H7 (cell line): ENCODE measurements at places on chromosomes 3 and 15.
A peak's percentile ranks its signal among the peaks of the same experiment; 100 is the strongest.

GRCh38 chr3:112132554-112132953 lies 494 bp downstream of the GCSAM start:
- DNase-seq: no peak

GRCh38 chr3:72655723-72656122 lies 192.5 kb downstream of the SHQ1 start:
- DNase-seq: peak; percentile 77

DNA sequence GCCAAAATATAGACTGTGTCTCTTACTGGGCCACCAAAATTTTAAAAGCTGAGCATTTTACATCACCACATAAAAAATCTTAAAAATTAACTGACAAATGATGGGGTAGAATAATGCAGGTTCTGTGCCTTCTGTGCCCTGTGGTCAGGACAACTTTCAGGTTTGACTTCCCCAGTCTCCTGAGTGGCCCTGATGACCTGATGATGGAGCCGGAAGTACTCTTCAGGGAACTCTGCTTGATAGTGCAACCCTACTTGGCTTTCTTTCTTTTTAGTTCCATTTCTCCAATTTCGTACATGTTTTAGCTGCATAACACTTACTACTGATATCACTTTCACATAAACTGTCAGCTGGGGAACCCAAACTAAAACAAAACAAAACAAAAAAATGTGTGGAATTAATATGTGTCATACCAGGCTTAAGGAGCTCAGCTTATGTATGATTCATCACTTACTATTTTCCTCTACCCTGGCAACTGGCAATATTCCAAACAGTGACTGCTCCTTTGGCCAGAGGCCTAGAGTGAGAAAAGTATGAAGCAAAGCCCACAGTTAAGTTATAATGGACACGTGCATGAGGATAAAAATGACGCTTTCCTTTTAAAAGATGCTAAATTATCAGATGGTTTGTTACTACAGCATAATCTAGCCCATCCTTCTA lies 194.3 kb downstream of the BCHE start:
- DNase-seq: no peak

- DNase-seq: no peak
These were observed 2.1 kb downstream of the PODXL2 start for GRCh38 chr3:127630811-127631714.

- no peak for DNase-seq
These were observed 122.7 kb downstream of the B3GALNT1 start for GRCh38 chr3:160982491-160982890.

DNA sequence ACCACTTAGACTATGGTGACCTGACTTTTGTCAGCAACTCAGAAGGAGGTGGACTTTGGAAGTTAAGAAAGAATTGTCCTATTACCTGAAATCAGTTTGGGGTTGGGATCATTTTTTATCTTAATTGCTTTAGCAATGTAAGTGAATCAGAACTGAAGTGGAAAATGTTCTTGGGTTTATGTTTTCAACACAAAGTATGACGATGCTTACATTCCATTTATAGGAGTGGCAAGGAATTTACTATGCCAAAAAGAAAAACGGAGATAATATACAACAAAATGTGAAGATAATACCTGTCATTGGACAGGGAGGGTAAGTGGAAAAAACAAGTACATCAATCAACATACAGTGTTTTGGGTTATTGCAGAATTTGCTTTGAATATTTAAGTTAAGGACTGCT lies 116.1 kb downstream of the PDE8A start:
- DNase-seq: no peak

DNA sequence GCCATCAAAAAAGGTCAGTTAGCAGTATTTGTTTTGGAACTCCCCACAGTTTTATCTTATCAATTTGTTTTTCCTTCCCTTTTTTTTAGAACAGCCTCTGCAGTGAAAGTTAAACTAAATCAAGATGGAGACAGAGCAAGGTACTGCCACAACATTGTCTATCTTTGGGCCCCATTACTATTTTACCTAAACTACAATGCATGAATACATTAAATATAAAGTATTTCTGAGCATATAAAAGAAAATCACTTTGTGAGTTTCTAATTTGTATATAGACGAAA lies 139.5 kb downstream of the MEIS2 start:
- DNase-seq: no peak

DNA sequence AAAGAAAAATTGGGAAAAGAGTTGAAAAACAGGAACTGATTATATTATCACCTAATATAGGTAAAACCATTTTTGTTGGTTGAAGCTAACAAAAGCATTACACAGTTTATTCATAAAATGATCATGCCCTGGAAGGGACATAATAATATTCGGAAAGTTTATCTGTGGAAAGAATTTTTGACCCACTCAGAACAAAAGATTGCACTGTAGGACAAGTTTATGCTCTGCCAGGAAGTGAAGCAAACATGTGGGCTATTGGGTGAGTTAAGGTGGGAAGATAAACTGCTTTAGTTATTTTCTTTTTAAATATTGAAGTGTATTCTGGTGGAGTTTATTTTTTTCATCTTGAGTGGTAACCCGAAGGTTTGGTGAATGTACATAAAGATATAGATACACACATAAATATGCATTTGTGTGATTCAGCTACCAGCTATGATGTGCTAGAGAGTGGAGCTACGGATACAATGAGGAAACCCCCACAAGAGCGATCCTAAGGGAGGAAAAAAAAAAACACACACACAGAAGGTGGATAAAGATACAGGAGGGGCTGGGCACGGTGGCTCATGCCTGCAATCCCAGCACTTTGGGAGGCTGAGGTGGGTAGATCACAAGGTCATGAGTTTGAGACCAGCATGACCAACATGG lies 506.4 kb upstream of the THBS1 start:
- no peak for DNase-seq

- peak; percentile 50 for DNase-seq
These were observed 202.5 kb downstream of the MEIS2 start for GRCh38 chr15:36897834-36898233.

DNA sequence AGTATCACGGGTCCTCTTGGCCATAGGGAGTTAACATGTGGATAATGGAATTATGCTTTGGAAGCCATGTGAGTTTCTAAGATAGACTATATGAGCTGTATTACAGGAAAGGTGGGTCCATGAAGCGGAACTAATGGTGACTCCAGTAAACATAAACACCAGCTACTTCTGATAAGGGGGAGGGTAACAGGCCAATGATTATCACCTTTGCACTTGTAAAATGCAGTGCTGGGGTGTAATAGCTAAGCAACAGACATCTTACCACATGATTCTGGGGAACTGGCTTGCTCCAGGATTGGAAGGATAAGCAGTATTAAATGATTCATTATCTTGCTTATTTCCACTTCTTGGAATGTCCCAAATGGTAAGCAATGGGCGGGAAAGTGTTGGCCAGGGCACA lies 61.4 kb upstream of the CD47 start:
- DNase-seq: no peak

DNA sequence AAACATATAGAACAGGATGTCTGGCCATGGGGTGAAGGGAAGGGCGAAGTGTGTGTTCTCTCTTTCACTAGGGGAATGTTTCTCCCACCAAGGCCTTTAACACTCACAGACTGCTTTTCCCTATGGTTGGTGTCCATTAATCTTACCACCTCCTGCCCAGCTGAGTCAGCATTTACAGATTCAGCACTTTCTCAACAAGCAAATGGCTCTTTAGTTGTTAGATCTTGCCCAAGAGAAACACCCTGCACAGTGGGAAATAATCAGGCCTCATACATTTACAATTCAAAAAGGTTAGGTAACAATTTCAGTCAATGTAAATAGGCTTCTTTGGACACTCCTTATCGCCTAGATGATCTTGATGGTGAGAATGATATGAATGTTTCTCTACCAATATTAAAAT lies 418.2 kb downstream of the EPHA3 start:
- no peak for DNase-seq

DNA sequence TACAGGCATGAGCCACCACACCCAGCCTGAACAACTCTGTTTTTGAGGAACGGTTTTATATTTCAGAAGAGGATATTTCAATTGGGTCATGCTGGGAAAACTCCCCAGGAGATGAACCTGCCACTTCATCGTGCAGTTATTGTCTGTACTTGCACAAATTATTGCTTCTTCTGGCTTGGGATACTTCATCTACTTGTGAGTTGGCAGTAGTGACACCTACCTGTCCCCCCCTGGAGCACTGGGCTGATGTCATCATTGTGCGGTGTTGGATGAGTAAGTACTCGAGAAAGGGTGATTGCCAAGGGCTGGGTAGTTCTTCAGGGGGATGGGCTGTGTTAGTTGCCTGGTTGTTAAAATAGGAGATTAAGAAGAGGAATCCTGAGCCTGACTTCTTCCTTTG lies 85.1 kb upstream of the SAMMSON start:
- no peak for DNase-seq

DNA sequence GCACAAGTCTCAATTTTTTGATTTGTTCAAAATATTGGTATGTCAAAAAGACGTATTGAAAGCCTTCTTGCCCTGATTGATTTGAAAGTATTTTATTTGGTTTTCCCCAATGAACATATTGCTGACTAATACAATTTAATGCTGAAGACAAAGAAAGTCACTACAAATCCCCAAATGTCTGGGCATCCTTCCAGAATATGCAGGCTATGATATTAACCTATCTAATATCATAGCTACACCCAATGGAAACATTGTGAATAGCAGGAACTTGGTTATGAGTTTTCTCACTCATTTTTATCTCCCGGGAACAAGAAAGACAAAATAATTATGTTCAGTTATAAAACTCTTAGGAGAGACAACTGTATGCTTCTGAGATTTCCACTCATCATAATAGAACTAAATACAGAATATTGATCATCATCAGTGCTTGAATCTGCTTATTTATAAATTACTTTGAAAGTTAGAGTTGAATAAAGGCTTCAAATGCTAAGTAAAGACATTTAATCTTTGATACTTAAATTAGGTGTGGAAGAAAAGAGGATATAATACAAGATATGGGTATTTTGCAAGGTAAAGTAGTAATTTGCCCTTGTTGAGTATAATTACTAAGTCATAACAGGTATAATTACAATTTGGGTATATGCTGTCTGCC lies 483.9 kb downstream of the RBMS3 start:
- DNase-seq: no peak

DNA sequence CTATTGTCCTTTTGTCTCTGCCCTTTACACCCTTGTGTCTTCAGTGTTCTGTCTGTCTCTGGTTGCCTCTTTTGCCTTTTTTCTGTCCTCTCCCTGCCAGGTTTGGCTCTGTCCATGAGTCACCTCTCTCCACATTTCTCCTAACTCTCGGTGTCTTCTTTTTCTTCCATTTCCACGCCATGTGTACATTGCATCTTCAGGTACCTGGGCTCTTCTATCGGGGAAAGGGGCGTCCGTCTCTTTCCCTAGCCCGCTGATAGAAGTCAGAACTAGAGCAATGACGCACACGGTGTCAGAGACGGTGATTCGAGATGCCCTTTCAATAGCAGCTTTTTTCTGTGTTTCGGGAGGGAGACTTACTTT lies 641 bp downstream of the OPA1 start:
- DNase-seq: no peak

DNA sequence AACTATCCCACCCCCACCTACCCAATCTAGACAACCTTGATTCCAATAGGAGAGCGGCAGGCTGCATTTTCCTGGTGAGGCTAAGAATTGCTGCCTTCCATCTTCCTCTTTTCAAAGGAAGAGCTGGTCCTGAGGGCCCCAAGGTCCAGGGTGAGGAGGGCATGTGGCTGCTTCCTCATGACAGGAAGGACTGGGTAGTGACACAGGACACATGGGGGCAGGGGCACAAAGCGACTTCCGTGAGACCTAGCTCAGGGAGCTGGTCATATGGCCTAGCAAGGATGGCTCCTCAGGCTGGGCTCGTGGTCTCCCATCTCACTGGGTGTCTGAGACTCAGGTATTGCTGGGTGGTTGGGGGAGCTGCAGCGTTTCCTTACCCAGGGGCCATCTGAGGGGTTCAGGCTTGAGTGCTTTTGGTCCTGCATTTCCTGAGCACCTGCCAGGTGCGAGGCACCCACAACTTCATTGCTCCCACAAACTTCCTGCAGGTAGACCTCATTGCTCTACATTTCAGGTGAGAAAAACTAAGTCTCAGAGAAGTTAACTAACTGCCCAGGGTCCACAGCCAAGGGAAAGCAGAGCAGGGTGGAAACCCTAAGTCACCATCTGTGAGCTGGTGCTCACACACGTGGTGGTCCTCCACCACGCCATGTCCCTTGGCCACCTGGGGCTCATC lies 160.0 kb upstream of the TLE3 start:
- DNase-seq: no peak

GRCh38 chr3:99920481-99921376 lies 103.1 kb downstream of the CMSS1 start:
- DNase-seq: no peak

GRCh38 chr3:94024385-94024784 lies 4.0 kb downstream of the STX19 start:
- no peak for DNase-seq

- no peak for DNase-seq
These were observed 261.5 kb upstream of the ZNF385D start for GRCh38 chr3:22012471-22012870.

- DNase-seq: no peak
These were observed 508.3 kb downstream of the LPP start for GRCh38 chr3:188662214-188662613.

- no peak for DNase-seq
These were observed 295.4 kb upstream of the IL12A start for GRCh38 chr3:159693226-159693625.

GRCh38 chr3:73513260-73513659 lies 111.5 kb downstream of the PDZRN3 start:
- DNase-seq: no peak

GRCh38 chr3:81967393-81967792 lies 205.9 kb upstream of the GBE1 start:
- DNase-seq: no peak

DNA sequence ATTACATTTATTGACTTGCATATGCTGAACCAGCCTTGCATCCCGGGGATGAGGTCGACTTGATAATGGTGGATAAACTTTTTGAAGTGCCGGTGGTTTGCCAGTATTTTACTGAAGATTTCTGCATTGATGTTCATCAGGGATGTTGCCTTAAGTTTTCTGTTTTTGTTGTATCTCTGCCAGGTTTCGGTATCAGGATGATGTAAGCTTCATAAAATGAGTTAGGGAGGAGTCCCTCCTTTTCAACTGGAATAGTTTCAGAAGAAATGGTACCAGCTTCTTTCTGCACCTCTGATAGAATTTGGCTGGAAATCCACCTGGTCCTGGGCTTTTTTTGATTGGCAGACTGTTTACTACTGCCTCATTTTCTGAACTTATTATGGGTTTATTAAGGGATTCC lies 250.8 kb downstream of the TBC1D5 start:
- no peak for DNase-seq

DNA sequence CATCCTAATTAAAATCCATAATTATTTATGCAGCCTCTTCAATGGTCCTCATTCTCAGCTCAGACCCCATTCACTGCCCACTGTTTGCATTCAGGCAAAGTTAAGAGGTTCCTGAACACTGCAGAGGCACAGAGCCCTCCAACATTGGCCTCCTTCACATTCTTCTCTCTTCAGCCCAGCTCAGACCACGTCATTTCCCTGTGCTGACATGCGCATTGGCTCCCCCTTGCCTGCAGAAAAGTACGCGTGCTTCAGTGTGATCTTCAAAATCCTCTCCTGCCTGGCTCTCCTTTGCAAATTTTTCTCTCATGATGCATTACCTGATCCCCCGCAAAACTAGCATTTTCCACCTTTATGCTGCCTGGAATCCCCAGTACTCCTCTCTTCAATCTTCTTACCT lies 552.3 kb downstream of the NTRK3 start:
- no peak for DNase-seq

- DNase-seq: no peak
These were observed 187.3 kb upstream of the CFAP20DC start for GRCh38 chr3:59237121-59237520.

GRCh38 chr3:110624576-110624975 lies 447.0 kb upstream of the NECTIN3 start:
- no peak for DNase-seq
